ENCODE measurements at places on chromosomes 6 and 20.

DNA sequence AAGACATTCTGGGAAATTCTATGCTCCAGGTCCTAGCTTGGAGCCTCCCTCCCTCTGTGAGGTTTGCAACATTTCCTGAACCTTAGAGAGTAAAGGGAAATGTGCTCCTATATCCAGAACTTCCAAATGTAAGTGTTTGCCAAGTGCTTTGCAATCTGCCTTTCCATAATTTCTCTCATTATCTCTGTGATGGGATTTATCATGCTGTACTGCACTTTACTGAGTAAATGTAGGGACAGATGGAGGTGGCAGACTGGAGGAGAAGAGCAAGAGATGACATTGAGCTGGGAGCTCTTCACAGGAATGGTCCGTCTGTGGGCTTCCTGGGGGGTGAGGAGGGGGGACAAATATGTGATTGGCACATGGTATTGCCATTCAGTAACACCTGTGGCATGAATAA, 184.3 kb downstream of the SOX4 start:
- DNase-seq, result no peak

DNA sequence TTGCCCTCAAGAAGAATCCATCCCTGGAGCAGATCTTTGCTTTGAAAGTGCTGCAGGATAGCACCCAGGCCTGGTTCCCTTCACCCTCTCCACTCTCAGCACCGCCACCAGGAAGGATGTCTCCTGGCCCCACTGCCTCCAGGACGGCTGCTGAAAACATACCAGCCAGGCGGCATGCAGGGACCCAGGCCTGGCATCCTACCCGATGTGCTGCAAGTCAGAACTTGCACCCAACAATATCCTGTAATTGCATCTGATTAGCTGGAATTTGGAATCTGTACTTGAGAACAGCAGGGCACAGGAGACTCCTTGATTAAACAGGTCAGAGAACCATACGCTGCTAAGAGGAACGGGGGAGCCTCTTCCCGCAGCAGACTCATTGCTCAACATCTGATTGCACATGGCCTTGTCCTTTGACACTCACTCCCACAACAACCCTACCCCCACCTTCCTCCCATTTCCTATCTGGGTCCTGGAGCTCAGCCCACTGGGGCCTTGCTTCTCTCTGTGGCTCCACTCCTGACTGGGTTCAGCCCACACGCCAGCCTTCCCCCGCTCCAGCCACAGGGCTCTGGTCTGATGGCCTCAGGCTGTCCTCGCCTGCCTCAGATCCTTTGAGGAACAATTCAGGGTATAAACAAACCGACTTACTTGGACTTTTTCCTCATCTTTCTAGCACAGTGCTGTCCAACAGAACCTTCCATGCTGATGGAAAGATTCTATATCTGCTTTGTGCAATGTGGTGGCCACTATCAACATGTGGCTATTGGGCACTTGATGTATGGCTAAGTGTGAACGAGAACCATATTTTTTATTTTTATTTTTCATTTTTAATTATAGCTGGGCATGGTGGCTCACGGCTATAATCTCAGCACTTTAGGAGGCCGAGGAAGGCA, 78.0 kb downstream of the FGD2 start:
- DNase-seq, result no peak

DNA sequence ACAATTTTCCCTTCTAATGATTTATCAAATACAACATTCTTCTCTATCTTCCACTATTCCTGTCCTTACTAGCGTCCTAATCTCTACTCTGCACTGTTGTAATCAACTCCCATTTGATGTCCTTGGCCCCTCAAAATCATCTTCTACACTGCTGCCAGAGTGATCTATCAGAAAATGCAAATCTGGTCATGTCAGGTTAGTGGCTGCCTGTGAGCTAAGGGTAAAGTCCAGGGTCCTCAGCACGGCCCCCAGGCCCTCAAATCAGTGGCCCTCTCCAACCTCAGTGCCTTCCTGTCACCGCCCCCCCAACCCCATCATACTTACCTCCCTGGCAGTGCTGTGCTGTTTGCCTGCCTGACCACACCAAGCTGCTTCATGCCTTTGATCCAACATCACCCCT, 3.8 kb downstream of the LYRM4 start:
- DNase-seq, result no peak

DNA sequence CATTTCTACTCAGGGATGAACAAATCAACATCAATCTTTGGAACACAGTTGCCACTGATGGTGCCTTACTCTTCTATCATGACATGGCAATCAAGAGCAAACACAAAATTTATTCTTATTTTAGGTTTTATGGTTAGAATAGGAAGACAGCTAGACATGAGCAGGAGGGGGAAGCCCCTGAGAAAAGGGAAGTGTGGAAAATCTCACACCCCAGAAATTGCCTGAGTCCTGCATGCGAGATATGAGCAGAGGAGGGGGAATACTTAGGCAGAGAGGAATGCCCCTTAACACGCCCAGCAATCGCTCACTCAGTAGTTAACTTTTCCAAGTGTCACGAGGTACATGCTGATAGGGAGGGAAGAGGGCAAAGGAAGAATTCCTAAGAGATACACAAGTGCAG, 79.3 kb downstream of the PLG start:
- no peak for DNase-seq

GRCh38 chr6:42616716-42617115, 52.9 kb downstream of the UBR2 start:
- DNase-seq, result no peak

- no peak for DNase-seq
Observed at GRCh38 chr6:137800762-137801161, 66.3 kb upstream of the TNFAIP3 start.

- no peak for DNase-seq
Observed at GRCh38 chr6:74549746-74550145, 656.1 kb downstream of the COL12A1 start.

DNA sequence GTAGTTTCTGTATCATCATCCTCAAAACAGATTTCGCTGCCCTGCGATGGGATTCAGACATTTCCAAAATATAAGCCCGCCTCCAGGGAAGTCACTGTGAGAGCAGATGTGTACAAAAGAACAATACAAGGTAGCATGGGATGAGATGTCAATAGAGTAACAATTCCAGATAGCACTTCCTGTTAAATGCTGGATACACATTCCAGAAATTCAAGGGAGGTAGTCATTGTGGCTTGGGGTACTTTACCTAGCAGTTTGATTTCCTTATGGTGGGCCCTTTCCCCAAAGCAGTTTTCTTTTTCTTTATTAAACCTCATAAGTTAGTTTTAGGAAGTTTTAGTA, 2.5 kb downstream of the RNF217 start:
- no peak for DNase-seq

DNA sequence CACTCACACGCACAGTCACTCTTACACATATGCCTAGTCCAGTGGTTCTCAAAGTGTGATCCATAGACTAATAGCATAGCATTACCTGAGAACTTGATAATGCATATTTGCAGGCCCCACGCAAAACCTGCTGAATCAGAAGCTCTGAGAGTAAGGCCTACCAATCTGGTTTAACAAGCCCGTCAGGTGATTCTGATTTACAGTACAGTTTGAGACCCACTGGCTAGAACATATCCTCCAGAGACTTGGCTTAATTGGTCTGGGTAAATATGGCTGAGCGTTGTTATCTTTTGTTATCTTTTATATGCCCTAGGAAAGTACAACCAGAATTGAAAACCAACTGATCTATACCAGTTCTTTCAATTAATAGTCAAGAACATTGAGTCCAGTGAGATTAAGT, 9.6 kb downstream of the TSPYL4 start:
- no peak for DNase-seq

DNA sequence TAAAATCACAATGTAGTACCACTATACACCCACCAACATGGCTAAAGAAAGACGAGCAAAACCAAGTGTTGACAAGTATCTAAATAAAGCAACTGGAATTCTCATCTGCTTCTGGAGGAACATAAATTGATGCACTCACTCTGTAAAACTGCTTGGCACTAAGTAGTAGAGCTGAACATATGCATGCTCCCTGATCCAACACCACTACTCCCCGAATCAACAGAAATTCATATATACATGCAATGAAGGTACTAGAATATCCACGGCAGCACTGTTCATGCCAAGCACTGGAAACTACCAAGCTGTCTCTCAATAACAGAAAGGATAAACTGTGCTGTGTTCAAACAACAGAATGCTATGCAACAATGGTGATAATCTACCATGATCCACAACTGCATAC, 219.5 kb upstream of the RIN2 start:
- no peak for DNase-seq

GRCh38 chr6:20630136-20630535, 95.9 kb downstream of the CDKAL1 start:
- DNase-seq, result no peak

- no peak for DNase-seq
Observed at GRCh38 chr6:90466154-90466940, 120.5 kb downstream of the MAP3K7 start.

DNA sequence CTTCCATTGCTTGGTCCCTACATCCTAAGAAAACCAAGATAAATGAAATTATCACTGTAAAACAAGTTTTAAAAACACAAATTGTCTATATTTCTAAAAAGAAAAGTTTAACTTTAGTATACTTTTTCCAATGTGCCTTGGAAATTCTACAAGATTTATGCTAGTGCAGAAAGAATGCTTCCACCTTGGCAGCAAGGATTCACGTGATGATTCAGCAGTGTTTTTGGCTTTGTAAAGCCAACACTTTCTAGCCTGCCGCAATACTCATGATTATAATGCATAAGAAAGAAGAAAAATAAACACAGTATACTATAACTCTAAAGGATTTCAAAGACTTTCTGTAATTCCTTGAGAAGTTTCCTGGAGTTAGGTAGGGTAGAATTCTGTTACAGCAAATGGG, 442.7 kb downstream of the TENT5A start:
- DNase-seq, result no peak

DNA sequence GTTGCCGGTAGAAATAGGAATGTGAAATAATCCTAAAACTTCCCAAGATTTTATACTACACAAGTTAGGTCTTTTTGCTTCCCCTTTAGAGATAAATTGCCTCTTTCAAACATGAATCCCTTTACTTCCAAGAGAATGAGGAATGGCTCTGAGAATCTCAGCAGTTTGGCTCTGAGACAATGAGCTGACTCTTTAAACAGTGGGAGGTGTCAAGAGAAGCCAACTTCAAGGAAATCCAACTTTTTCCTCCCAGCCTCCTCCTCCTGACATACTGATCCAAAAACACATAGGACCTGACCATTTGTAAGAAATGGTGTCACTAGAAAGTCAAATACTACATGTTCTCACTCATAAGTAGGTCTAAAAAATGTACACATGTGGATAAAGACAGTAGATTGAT, 154.2 kb downstream of the ALDH8A1 start:
- DNase-seq, result no peak

GRCh38 chr6:29494131-29494530, 6.4 kb upstream of the MAS1L start:
- no peak for DNase-seq

GRCh38 chr6:107624541-107624940, 134.6 kb downstream of the SOBP start:
- DNase-seq, result no peak

GRCh38 chr6:17439243-17439993, 46.0 kb downstream of the CAP2 start:
- no peak for DNase-seq

DNA sequence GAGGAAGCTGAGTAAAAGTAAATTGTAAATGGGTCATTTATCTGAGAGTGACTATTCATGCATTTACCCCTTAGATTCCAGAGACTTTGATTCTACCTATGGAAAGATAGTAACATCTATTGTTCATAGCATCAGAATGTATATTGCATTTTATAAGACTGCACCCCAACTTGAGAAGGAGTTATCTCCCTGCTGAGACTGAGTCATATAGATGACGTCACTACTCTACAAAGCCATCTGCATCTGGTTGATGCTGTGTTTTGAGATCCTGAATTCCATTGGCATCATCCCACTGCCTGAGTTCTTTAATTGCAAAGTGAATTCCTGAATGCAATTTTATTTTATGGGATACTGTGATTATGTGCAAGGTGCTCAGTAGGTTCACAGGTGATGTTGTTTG, 444.0 kb upstream of the SLC35B3 start:
- DNase-seq, result no peak

- DNase-seq, result no peak
Observed at GRCh38 chr20:4318891-4319290, 303.5 kb upstream of the RNF24 start.

GRCh38 chr20:34956751-34957472, 1.2 kb downstream of the MYH7B start:
- no peak for DNase-seq
